Stromal cell of bone marrow (primary cell): ENCODE measurements at places on chromosomes 5 and 9.

- DNase-seq: peak; percentile 45
These were observed 142.0 kb downstream of the FAM114A2 start for GRCh38 chr5:153896701-153897100.

DNA sequence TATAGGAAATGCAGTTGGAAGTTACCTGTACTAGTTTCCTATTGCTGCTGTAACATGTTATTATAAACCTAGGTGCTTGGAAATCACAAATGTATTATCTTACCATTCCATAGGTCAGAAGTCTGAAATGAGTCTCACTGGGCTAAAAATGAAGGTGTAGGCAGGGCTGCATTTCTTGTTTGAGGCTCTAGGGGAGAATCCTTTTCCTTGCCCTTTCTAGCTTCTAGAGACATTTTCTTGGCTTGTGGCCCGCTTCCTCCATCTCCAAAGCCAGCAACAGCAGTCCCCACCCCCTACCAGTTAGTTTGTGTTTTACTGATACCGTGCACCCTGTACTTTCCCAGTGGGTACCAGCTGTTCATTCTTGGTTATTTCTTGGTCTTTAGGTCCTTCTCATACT lies 153.3 kb downstream of the SLF1 start:
- DNase-seq: no peak

DNA sequence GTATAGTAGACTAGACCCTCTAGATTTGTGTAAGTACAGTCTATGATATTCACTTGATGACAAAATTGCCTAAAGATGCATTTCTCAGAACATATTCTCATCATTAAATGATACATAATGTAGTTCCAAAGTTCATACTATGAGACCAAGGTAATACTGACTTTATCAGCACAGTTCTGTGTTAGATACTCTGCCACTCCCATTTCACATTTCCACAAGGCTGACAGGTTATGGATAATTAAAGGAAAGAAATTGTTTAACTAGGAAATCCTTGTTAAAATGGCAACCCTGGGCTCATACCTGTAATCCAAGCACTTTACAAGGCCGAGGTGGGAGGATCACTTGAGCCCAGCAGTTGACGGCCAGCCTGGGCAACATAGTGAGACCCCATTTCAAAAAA lies 33.6 kb downstream of the TYRP1 start:
- no peak for DNase-seq

- DNase-seq: peak; percentile 61
These were observed 632 bp downstream of the UBAP1 start for GRCh38 chr9:34179213-34180136.

DNA sequence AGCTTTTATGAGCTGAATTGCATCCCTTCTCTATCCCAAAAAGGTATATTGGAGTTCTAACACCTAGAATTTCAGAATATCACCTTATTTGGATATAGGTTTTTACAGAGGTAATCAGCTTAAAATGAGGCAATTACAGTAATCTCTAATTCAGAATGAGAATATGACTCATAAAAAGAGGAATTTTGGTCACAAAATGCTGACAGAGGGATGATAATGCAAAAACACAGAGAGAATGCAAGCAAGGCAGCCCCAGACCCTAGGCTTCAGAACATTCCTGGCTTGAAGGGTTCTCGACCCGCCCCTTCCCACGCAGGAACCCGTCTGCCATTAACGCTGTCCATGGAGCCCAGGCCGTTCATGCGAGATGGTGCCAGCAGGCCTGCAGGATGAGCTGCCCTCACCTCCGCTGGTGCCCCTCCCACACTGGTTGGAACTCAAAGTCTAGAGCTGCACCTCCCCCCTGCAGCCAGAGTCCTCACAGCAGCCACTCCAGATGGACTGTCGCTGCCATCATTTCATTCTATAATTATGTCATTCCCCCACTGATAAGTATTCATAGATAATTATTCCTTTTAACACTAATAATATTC lies 1173.4 kb upstream of the ACO1 start:
- no peak for DNase-seq

DNA sequence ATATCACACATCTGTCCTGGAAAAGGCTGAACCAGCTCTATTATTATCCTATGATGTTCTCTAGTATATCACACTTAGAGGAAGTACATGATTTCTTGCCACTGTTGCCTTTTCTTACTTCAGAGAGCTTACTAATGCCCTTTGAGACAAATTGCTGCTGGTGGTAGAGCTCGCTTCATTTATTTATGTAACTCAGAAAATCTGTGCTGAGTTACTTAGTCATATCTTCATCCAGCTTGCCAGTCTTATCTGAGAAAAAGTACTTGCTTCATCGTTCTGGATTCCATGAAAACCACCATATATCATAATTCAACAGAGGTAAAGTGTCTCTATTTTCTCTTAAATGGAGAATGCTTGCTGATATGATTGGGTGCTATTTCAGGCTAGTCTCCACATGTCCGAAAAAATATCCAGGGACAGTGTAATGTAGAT lies 26.6 kb downstream of the PTPDC1 start:
- peak; percentile 55 for DNase-seq

GRCh38 chr5:59049095-59049494 lies 466.2 kb downstream of the RAB3C start:
- DNase-seq: no peak

DNA sequence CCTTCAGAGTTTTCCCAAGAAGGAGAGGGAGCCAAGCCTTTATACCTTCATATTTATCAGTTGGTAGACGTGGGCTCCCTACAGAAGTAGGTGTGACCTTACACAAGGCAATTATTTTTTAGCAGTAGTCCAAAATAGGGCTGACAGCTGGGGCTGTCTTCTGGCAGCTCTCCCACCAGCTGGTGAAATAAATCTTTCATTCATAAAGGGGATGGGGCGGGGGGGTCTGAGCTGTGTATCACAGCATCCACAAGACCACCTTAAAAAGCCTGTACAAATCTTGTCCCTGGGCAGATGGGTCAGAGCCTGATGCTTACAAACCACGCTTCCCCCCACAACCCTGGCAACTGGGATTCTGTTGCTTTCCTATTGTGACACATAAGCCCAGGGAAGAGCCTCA lies 19.7 kb downstream of the CSF2 start:
- no peak for DNase-seq

- DNase-seq: no peak
These were observed 37.4 kb downstream of the CSNK1G3 start for GRCh38 chr5:123549256-123549904.

DNA sequence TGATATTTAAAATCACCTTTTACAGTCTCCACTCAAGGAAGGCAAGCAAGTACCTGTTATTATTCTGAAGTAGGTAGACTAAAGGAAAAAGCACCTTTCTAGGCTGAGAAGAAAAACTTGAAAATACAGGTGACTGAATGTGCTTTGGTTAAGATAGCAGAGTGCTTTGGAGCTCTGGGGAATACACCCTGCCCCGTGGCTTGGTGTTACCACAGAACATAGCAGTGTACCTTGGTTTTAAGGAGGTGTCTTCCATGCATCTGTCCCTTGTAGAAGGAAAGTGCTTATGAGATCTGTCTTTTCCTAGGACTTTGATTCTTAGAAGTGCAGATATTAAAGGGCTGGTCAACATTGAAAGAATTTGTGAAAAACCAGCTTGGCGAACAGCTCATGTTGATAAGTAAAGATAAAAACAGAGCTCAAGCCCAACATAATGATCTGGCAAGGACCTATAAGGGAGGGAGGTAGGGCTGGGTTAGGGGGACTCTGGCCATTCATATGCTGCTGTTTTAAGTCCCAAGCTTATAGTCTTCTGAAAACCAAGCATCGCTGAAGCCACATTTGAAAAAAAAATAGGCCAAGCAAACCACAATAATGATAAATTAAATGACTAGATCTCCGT lies 66.8 kb downstream of the ZNF608 start:
- DNase-seq: no peak

DNA sequence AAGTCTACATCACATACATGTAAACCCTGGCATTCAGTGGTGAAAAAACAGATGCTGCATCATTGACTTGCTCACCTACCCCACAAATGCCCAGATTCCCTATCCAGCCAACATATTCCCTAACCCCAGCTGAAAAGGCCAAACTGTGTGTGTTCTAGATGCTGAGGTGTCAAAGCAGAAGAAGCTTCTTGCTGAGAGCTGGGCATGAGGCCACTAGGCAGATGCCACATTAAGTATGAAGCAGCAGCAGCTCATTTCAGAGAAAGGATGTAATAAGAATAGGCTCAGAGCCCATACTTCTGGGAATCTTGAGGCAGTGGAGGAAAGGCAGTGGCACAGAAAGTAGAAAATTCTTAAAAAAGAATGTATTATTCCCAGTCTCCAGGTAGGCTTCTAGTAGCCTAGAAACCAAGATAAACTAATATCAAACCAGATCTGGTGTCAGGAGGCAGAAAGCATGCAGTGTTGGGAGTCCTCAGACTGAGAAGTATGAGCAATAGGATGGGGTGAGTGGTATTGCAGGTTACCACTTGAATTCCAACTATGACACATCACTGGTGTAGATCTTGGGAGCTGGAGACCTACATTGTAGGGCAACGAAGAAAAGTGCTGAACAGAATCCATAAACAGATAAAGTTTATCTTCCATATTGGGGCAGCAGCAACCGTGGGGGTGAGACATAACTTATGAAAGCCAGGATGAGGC lies 71.9 kb upstream of the GRHPR start:
- DNase-seq: peak; percentile 4

GRCh38 chr5:78809444-78809843 lies 160.9 kb upstream of the LHFPL2 start:
- no peak for DNase-seq

- DNase-seq: no peak
These were observed 2.5 kb downstream of the CEP78 start for GRCh38 chr9:78238046-78239038.

DNA sequence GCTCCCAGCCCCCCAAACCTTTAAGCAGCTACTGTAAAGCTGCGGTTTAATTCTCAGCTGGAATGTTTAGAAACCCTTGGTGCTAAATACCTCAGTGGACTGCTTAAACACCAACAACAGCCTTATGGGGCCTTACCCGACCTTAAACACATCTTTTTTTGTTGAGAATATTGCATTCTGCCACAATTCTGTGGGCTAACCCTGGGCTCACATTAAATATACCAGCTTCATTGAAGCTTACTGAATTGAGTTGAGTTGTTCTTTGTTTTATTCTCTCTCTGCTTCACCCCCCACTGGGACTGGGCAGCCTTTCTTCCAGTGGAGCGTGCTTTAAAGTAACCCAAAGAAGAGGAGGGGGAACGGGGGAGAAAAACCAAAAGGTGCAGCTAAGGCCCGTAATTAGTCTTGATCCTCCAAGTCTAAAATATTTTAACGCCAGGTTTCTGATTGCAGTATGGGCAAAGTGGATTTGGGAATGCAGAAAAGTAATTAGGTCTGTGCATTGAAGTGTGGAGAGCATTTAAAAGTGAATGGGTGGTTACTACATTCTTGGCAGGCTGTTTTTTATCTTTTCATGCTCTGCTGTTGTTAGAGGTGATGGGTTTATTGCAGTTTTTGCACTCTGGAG lies 281.2 kb downstream of the NR2F1-AS1 start:
- DNase-seq: no peak

DNA sequence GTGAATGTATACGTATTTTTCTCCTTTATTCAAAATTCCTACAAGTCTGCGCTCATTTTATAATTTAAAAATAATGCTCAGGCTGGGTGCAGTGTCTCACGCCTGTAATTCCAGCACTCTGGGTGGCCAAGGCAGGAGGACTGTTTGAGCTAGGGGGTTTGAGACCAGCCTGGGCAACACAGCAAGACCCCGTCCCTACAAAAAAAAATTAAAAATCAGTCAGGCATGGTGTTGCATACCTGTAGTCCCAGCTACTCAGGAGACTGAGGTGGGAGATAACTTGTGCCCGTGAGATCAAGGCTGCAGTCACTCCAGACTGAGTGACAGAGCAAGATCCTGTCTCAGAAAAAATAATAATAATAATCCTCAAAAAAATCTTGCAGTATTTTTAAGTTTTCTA lies 7.8 kb downstream of the UIMC1 start:
- DNase-seq: no peak

GRCh38 chr5:17024686-17025180 lies 88.6 kb upstream of the MYO10 start:
- no peak for DNase-seq

- no peak for DNase-seq
These were observed 22.8 kb downstream of the SARDH start for GRCh38 chr9:133715295-133715865.

GRCh38 chr9:126301985-126302603 lies 24.5 kb upstream of the MVB12B start:
- DNase-seq: peak; percentile 52

DNA sequence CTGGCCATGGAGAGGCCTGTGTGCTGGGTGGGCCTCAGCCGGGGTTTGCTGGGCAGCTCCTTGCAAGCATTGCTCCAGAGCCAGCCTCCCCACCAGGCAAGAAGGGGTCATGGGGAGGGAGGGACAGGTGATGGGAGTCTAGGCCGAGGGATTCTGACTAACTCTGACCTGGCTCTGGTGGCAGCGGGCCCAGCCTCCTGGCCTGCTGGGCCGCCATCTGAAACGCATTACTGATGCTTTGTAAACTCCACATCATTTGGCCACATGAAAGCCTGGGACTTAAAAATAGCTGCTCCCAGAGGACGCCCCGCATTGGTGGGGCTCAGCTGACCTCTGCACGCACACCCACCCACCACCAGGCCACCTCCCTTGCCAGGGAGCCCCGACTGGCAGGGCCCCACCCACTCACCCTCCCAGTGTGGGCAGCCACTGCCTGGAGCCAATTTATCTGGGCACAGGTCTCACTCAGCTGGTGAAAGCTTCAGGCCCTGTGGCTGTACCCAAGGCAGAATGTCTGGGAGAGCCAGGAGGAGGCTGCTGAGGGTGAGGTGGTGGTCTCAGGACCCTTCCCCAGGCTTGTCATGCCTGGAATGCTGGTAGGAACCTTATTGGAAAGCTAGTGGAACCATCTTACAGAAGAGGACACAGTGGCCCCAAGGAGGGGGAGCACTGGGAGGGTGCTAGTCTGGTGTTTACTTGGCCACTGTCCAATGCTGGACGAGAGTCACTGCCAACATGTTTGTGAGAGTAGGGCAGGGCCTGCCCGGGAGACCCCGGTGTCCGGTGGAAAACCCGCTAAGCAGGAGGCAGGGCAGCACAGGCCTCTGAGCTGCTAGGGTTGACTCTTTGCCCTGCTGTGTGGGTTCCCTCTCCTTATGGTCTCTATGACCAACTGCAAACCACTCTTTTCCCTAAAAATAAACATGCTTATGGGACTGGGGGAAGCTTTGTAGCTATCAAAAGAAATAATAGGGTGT lies 10.8 kb downstream of the TCF7 start:
- peak; percentile 95 for DNase-seq

- DNase-seq: no peak
These were observed 616 bp downstream of the ABL1 start for GRCh38 chr9:130835441-130836298.

DNA sequence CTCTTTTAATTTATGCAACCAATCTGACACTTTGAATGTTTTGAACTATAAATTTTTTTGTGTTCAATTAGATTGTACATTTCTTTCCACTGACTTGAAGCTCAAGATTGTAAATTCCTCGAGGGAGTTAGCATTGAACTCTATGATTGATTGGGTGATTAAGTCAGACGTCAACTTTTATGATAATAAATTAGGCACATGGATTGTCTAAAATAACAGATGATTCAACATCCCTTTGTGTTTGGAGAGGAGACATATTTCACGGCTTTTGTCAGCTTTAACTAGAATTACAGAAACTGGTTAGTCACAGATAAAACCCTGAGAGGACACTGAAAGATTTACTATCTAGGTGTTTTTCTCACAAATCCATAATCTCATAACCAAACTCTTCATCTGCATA lies 32.7 kb upstream of the TXNDC8 start:
- DNase-seq: peak; percentile 43
